A549 (cell line): ENCODE measurements at places on chromosomes 7 and 10. TPM values are rescaled to one million over a fixed set of nuclear protein-coding genes. Genes with fewer than 3 reads are reported as not detected.

- no peak for DNase-seq
Measured at GRCh38 chr10:45198486-45199204, 116.8 kb downstream of the OR13A1 start.

SPDYE11 gene
- not detected in 3 replicates for polyA plus RNA-seq

GRCh38 chr7:92761391-92762097 is 74.8 kb downstream of the CDK6 start:
- no peak for DNase-seq

DNA sequence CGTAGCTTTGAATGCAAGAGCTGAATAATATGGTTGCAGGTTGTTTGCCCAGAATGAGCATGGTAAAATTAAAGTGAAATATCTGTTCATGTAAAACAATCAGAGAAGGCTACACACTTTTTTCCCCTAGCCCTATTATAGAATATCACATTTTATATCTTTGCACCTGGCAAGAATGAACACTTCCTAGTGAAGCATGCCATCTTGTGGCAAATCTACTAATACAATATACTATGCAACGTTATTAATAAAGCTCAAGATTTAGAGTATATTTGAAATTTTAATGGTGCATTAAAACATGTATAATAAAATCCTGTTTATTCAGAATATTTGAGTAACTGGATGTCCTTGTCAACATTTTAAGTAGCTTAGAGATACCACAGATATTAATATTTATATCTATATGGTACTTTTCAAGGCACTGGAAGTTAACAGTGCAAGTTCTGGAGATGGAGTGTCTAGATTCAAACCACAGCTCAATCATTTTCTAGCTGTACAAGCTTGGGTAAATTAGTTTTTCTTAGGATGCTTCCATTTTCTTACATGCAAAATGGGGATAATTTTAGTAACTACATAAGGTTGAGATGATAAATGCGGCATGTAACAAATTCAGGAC is 643.1 kb upstream of the SEMA3D start:
- DNase-seq, result peak; percentile 27

DNA sequence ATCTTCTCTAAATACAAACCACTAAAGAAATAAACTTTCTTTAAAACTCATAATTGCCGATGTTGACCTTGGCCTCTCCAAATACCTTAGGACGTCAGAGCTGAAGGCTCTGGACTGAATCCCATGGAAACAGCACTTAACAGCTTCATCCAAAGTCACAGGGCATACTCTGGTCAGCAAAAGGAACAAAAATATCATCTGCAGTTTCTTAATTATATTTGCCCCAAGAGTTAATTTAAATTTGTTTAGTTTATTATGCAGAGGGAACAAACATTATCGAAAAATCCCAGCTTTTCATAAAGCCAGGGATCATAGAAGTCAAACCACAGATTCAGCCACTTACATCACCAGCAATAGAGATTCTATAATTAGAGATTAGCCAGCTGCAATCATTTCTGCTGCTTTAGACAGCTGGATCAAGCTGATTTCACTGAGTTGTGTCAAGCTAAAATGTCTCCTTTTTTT is 20.5 kb upstream of the FAM13C start:
- DNase-seq, result no peak

GRCh38 chr7:51973071-51973470 is 656.5 kb upstream of the COBL start:
- no peak for DNase-seq

GRCh38 chr10:31143331-31143935 is 111.8 kb upstream of the ZNF438 start:
- DNase-seq, result no peak

DNA sequence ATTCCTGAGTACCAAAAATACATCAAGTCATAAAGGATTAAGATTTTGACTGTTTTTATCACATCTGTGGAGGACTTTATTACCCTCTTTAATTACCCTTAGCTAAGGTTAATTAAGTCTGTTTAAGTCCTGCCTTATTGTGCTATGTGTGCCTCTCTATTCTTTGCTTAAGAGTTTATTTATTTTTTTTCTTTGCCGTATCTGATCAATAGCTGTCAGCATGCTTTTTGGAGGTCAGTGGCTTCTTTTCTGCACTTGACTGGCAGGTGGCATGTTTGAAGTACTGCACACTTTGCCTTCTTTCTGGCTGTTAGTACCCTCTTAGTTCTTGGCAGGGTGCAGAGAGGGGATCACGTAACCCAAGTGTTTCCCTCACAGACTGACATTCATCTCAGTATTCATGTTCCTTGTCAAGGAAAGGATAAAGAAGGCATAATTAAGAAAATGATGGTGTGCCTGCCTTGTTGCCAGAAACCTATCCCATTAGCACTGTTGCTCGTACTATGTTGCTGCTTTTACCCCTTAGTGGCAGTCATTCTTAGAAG is 225.8 kb downstream of the EXOC4 start:
- DNase-seq, result no peak

- DNase-seq, result no peak
Measured at GRCh38 chr10:113857210-113857609, 2.7 kb downstream of the NHLRC2 start.

DNA sequence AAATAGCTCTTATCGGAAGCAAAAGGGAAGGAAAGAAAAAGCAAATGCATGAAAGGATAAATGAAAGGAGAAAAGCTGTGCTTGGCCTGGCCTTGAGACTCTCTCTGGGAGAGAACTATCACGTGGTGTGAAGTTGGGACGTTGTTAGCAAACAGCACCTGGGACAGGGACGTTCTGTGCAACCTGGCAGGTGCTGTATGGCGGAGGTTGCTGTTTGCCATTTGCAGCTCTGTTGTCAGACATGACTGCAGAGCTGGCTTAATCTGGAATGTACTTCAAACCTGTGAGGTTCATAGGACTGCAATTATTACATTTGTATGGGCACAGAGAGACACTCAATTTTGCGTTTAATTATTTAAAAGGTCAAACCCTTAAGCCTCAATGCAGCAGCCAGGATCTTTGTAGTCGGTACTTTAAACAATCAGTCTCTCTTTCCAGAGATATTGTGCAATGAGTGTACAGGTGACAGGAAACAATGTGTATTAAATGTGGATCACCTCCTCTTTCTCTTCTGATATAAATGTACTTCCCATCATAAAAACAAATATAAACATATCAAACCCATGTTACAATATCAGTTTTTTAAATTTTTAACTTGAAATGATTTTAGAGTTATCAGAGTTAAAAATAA is 800.5 kb upstream of the KCND2 start:
- no peak for DNase-seq

PMPCB gene
- polyA plus RNA-seq, result 75.8 to 77.2 TPM (median 76.8 TPM) in 3 replicates

DNA sequence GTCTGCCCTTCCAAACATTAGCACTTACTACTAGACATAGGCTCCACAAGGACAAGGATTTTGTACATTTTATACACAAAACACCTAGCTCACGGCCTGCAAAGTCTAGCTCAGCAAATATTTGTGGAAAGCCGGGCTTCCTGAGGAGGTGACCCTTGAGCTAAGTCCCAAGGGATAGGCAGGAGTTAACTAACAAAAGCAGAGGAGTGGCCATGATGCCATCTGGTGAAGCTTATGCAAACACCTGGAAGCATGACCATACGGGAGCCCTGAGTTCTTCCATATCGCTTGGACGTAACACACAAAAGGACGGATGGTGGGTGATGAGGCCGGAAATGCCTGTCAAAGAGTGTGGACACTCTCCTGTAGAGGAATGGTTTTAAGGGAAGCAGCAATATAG is 25.9 kb upstream of the YAE1 start:
- DNase-seq, result no peak

ZNF107 gene
- polyA plus RNA-seq, result 2.8 to 3.6 TPM (median 3.4 TPM) in 3 replicates

DNA sequence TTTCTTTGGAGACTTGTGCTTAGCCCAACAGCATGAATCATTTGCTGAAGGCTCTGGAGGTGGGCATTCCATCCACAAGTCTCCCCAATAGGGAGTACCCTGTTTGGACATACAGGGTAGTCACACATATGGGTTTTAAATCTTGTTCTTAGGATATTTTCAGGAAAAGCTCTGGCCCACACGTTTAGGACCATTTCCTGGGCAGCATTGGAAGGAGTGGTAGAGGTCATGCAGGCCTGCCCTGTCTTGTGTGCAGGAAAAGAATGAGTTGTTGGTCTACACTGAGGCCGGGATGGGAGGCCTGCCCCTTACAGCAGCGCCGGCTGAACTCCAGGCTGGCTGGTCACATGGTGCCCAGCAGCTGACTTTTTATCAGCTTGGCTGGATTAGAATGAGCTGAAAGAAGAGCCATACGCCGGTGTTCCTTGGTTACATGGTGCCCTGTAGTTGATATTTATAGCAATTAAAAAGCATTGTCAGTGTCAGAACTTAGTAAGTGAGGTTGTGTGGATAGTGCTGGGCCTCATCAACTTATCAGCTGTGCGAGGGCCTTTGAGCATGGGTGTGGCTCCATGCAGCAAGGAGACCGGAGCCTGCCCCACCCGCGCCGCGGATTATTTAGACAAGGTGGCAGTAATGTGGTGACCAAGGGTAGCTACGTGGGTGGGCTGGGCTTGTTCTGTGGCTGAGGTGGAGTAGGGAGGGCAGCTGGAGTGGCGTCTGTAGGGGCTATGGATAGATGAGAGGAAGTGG is 28.6 kb downstream of the OGDH start:
- DNase-seq, result no peak

SLK gene
- polyA plus RNA-seq, result 20.5 to 23.3 TPM (median 23.2 TPM) in 3 replicates

DNA sequence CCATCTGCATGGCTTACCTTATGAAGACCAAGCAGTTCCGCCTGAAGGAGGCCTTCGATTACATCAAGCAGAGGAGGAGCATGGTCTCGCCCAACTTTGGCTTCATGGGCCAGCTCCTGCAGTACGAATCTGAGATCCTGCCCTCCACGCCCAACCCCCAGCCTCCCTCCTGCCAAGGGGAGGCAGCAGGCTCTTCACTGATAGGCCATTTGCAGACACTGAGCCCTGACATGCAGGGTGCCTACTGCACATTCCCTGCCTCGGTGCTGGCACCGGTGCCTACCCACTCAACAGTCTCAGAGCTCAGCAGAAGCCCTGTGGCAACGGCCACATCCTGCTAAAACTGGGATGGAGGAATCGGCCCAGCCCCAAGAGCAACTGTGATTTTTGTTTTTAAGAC is 12.4 kb downstream of the DUSP5 start:
- no peak for DNase-seq

DNA sequence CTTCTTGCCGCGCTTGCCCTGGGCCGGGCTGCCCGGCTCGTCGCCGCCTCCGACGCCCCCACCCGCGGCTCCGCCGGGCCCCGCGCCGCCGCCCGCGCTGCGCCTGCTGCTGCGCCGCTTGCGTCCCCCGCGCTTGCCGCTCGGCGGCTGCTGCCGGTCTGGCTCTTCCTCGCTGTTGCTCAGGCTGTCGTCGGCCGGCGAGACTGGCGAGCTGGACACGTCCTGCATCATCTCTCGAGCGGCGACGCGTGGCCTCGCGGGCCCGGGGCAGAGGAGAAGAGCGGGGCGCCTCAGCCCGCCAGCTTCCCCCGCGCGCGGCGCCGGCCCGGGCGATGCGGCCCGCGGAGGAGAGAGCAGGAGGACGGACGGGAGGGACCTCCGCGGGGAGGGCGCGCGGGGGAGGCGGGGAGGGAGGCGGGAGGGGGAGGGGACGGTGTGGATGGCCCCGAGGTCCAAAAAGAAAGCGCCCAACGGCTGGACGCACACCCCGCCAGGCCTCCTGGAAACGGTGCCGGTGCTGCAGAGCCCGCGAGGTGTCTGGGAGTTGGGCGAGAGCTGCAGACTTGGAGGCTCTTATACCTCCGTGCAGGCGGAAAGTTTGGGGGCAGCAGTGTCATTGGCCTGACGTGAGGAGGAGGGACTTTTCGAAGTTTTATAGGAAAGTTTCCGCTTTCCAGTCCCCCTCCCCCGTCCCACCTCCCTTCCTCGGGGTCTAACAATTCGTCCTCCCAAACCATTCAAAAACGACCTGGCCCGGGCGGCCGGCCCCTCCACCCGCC is at the start of gene TWIST1:
Gene TWIST1, minus strand, starts transcription at position 546 of the 779 bp plus-strand sequence. Its CDS starts 315 bp downstream, at position 231.
- peak; percentile 22 for DNase-seq

- no peak for DNase-seq
Measured at GRCh38 chr7:2717293-2718261, 29.6 kb downstream of the AMZ1 start.

GRCh38 chr10:117382861-117383260 is 7.6 kb upstream of the PDZD8 start:
- DNase-seq, result no peak

DNA sequence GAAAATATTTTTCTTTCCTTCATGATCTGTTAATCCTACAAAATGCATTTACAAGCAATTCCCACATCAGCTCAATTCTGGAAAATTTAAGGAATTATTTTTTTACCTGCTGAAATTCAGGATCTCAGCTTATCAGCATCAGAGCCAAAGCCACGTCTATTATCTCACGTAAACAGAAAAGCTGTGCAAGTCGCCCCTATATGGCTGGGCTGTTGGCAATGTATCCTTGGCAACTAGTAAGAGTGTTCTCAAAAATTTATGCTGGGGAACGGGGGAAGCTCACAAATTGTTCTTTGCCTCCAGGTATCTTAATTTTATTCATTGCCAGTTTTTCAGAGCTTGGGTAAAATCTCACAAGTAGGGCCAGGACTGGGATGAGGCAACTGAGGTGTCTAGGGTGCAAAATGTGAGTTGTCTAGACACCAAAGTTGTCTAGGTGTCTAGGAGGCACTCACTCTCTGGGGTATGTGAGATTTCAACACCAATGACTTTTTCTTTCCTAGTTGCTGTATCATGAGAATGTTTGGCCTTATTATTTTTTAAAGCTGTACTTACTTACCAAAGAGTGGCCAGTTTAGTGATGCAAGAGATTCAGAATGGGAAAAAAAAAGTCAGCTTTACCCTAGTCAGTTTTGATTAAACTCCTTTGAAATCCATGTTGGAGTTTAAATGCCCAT is 5.1 kb downstream of the GSTO2 start:
- no peak for DNase-seq

DNA sequence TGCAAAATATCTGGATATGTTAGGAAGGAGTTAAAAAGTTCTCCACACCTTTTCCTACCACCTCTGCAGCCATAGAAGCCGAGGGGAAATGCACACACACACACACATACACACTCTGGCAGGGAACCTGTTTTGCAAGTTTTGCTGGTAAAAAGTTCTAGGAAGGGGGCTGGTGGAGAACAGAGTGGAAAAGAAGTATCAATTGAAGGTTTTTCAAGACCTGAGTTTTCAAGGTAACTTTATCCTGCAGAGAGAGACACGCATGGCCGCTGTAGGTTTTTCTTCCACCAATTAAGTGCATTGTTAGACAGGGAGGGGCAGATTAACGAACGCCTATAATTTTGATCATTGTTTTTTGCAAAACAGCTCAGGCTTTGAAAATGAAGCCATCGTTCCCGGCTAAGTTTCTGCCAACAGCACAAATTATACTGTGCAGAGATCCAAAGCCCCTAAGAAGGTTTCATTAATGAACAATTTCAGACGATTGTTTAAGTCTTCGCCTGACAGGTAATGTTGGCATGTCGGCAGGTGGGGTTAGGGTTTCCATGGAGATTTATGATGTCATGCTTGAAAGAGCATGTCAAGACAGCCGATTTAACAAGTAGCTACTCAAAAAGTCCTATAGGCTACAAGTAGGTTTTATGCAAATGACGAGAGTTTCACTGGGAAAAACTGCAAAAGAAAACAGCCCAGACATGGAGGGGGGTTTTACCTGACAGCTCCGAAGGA is 29.7 kb downstream of the KIAA1217 start:
- no peak for DNase-seq
